Renal cortex interstitium (tissue), 15 donors: ENCODE measurements at places on chromosomes 3 and 15.

- peak; percentile 22 for DNase-seq
Measured at GRCh38 chr3:132180337-132180791, 136.8 kb upstream of the ACP3 start.

DNA sequence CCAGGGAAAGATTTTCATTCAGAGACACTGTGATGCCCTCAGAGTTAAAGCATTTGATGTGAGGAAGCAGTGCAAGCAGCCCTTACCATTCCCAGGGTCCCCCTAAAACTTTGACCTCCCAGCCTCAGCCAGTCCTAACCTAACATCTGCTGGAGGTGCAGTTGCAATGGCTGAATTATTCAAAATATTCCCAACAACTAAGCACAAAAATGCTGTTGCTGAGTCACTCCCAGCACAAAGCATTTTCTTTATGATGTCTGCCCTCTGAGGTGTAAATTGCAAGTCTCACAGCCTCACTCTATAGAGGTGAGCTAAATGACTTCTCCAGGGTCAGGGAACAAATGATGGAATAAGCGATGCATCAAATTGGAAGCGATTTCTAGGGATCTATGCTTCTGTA is 6.4 kb upstream of the REC114 start:
- DNase-seq, result no peak

DNA sequence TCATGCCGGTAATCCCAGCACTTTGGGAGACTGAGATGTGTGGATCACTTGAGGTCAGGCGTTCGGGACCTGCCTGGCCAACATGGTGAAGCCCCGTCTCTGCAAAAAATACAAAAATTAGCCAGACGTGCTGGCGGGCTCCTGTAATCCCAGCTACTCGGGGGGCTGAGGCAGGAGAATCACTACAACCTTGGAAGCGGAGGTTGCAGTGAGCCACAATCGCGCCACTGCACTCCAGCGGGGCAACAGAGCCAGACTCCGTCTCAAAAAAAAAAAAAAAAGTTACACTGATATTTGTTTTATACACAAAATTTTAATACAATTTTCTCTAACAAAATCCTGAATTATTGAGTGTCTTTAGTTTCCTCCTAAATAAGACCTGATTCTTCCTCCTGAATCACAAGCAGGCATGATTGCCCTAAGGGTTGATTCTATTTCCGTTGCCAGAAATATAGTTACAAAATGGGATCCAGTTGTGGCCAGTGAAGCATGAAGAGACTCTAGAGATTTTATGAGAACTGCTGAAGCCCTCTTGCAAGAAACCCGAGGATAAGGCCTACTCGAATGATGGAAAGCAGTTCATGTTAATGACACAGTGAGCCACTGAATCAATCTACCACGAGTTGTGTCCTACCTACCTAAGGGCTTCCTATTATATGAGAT is 9.6 kb upstream of the SMARCC1 start:
- DNase-seq, result no peak

GRCh38 chr3:51379301-51379700 is 5.8 kb upstream of the MANF start:
- no peak for DNase-seq

GRCh38 chr3:10404377-10404776 is 83.5 kb upstream of the SEC13 start:
- no peak for DNase-seq

DNA sequence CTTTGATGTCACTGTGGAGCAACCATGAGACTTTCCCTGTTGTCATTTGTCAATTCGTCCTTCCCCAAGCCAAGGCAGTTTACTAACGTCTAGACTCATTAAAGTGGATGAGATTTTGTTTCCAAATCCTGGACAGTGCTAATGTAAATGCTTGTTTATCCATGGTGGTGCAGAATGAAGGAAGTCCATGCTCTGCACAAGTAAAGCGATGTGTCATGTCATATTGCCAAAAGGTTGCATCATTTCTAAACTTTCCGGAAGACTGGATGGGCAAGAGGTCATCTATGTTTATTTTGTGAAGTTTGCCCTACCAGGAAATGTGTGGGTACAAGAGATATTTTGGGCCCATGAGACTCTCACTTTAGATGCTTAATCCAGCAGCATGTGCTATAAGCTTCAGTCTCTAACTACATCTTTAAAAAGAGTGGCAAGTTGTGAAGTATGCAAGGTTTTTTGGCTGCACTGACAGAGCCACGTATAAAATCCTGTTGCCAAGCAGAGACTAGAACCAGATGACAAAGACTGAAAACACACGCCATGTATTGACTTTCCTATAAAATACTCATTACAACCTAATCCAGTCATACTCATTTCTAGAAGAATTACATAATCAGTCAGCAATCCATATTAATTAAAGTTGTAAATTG is 72.1 kb upstream of the FNDC3B start:
- DNase-seq, result no peak

- peak; percentile 15 for DNase-seq
Measured at GRCh38 chr3:49199239-49199899, 28.0 kb downstream of the KLHDC8B start.

GRCh38 chr3:152258448-152259393 is 10.0 kb upstream of the MBNL1 start:
- DNase-seq, result no peak

GRCh38 chr15:45640616-45641015 is 5.8 kb downstream of the SQOR start:
- DNase-seq, result no peak

- DNase-seq, result no peak
Measured at GRCh38 chr15:75153087-75153486, 48.6 kb upstream of the C15orf39 start.

GRCh38 chr15:71294251-71294910 is 179.1 kb downstream of the THSD4 start:
- no peak for DNase-seq

- DNase-seq, result no peak
Measured at GRCh38 chr15:100879464-100880138, at the start of gene ALDH1A3. Gene ALDH1A3 (plus strand): TSS chr15:100879831. CDS start chr15:100879908, 77 bp downstream.

DNA sequence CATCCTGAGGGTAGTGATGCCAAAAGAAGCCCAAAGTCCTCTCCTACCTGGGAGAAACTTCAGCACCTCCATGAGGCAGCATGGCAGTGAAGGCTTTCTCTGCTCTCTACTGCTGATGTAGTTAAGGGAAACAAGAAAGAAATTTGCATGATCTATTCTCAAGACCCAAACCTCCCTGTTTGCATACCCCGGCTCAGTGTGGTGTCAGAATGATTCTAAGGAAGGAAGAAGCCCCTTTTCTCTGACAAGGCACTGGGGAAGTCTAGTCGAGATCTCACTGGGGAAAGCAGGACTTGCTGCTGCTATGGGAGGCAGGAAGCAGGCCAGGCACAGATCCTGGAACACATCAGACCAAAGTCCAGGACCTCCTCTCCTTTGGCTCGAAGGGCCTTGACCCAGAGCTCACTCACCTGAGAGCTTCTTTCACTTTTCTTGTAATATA is 89.4 kb upstream of the ICE2 start:
- no peak for DNase-seq

DNA sequence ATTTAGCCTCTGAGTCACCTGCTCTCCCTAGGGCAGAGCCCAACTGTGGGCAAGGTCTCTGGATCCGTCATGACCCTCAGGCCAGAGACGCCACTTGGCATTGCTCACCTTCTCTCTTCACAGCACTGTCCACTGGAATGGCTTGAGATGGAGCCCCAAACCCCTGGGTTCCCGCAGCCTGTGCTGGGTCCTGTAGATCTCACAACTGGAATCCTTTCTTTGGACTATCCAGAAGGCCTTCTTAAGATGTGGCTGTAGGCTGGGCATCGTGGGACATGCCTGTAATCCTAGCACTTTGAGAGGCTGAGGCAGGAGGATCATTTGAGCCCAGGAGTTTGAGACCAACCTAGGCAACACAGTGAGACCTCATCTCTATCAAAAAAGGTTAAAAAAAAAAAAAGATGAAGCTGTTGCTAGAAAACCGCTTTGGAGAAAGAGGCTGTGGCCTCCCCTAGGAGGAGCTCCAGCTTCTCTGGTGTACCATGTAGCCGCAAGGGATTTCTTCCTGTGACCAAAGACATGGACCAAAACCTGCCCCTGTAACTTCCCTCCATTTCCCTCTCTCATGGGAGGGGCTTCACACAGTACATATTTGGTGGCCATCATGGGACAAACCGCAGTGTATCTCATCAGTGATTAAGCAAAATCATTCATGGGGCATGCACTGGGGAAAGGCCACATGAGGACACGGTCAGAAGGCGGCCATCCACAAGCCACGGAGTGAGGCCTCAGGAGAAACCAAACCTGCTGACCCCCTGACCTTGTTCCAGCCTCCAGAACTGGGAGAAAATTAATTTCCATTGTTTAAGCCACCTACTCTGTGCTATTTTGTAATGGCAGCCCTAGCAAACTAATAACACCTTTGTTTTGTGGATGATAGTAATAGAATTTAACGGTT is 23.3 kb upstream of the BUB1B start:
- DNase-seq, result no peak

GRCh38 chr3:133256787-133257483 is 142.9 kb upstream of the BFSP2 start:
- no peak for DNase-seq

DNA sequence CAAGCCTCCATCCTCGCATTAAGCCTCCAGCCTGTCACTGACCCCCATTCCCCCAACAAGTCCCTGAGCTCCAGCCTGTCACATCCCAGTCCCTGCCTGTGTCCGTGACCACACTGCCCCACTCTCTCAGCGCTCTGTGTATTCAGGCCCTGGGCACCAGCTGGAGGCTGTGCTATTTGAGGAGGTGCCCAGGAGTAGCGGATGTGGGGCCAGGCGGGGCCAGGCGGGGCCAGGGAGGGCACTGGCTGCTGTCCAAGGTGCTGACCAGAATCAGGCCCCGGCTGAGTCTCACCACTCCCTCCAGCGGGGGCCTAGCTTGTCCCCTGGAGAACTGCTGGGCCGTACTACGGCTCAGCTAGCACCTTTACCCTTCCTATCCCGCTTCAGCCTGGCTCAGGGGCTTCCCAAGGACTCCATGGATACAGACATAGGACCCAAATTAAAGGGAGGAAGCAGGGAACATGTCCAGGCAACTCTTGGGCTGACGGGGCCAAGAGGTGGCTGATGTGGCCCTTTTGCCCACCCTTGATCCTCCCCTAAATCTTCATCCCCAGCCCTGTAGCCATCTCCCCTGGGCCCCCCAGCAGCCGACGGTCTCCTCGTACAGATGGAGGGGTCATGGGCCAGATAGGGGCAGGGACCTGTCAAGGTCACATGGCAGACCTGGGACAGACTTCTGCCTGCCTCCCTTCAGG is 1.1 kb downstream of the HHATL start:
- DNase-seq, result peak; percentile 46

GRCh38 chr3:185807445-185808068 is 17.3 kb downstream of the IGF2BP2 start:
- DNase-seq, result no peak

GRCh38 chr3:72421126-72421525 is 427.1 kb downstream of the SHQ1 start:
- no peak for DNase-seq

GRCh38 chr15:57525581-57525980 is 66.1 kb upstream of the MYZAP start:
- no peak for DNase-seq

- no peak for DNase-seq
Measured at GRCh38 chr3:20698896-20699295, 512.9 kb upstream of the SGO1 start.

DNA sequence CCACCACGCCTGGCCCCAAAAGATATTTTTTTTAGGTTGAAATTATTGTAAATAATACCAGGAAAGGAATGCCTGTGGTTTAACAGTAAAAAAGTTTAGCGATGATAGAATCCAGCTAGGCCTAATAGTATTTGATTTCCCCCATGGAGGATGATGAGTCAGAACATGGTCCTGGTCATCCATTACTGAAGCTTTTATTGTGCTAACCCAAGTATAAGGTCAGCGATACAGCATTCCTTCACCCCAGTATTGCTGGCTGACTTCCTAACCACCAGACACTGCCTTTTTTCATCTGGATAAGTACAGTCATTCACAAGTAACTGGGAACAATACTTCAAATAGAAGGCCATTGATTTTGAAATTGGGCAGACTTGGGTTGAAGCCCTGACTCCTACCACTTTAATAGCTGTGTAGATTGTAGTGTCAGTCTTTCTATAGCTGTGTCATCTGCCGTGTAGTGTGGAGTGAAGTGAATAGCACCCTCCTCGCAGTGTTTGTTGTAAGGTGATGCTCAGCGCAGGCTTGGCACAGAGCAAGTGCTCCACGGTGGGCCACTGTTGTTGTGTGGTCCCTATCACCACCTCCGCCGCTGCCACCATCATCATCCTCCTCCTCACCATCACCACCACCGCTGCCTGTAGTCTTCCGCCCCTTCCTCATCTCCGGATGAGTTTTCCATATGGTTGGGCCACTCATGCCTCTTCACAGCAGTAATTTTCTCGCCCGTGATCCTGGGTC is 436.0 kb upstream of the TPM1 start:
- DNase-seq, result no peak

- no peak for DNase-seq
Measured at GRCh38 chr15:80967451-80967850, 22.2 kb downstream of the MESD start.
